ENCODE measurements at places on chromosomes 11 and 22.

DNA sequence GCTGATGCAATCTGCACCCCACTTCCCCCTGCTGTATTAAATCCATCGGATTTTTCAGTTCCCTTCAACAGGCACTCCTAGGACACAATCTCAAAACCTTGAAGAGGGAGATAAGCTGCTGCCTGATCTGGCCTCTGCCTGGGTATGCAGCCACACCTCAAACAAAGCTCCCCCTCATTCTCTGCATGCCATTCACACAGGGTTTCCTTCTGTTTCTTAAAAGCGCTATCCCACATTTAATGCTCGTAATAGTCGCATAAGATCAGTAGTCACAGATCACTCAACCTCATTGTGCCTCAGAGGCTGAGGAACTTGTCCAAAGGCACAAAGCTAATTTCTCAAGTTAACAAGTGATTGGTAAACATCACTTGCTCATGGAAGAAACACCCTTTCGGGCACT, 34.0 kb downstream of the UQCR10 start:
- DNase-seq, result no peak

DNA sequence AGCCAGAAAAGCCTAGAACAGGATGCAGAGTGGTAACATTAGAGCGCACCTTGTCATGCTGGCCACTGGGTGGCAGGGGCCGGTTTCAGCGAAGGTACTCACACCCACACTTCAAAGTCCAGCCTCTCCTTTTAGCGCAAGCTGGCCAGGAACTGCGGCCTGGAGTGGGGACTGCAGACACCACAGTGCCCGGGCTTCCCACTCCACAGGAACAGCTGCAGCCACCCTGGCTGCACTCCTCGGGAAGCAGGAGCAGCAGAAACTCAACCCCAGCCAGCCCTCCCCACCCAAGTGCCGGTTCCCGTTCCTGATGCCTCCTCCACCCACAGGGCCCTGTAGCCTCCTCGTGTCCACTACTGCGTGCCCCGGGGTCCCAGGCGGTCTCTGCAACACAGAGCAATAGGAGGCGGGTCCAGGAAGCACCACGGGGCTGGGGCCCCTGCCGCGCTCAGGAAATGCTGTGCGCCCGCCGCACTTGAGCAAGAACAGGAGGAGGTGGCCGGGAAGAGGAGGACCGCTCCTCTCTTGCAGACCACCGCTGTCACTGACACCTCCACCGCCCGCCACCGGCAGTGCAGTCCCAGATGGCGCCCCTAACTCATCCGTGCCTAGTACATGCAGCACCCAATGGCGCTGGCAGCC, 2.2 kb downstream of the RFPL2 start:
- DNase-seq, result no peak

GRCh38 chr22:37060801-37061610, 9.5 kb downstream of the KCTD17 start:
- no peak for DNase-seq

DNA sequence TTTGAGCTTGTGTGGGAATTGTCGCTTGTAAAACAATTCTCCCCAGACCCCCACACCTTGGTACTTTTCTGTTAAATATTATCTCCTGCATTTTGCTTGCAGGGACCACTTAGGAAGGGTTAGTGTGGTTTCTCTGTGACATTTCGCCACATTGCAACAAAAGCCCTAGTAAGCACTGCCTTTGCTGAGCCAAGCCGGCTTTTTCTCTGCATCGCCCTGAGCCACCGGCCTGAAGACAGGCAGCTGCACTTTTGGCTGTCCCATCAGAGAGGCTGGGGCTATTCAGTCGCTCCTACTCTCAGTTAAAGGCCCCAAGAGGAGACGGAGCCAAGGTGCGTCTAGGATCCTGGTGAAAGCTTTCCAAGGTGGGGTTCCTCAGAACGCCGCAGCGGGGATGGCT, 5.7 kb downstream of the MPPED1 start:
- DNase-seq, result no peak

- DNase-seq, result no peak
Observed at GRCh38 chr22:29310065-29310862, 3.8 kb downstream of the GAS2L1 start.

DNA sequence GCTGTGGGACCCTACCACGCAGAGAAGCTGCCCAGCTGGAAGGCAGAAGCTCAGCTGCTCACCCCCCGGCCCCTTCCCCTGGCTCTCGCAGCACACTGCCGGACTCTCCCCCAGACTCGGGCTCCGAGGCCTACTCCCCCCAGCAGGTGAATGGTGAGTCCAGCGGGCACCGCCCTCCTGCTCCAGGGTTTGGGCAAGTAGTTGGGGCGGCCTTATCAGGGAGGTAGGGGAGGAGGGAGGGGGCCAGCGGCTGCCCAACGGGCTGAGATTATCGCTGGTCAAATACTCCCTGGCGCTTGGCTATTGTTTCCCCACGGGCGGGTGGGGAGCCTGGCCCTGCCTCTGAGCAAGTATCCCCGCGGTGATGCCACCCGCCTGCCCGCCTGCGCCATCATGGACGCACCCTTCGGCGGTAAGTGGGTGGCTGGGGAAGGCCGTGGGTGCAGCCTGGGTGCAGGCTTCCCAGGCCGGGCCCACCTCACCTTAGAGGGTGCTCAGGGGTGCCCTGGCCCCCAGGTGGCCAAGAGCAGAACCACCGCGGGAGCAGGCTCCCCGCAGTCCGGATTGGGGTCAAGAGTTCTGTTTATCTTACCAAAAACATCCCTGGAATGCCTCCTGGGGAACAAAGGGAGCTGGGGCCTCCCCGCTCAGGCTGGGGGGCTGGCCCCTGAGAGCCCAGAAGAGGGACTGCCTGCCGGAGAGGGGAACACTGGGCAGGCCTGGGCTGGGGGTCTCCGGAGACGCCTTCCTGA, 16.9 kb downstream of the MYRF start:
- DNase-seq, result no peak

- no peak for DNase-seq
Observed at GRCh38 chr11:102253020-102253715, 64.1 kb upstream of the BIRC3 start.

DNA sequence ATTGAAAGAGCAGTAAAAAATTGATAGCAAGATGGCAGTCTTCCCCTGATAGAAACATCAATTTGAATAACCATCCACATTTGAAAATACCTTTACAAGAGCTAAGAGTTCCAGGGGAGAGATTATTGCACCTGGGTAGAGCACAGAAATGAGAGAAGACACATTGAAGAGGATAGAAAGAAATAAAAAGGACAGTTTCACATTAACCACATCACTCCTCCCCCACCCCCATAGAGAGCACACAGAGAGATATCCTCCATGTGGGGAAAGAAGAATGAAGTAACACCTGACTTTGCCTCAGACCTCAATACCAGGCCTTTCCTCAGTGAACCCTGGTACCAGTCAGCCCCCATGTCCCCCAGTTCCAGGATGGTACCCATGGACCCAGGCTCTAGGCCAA, 486.7 kb downstream of the FAM181B start:
- no peak for DNase-seq

- no peak for DNase-seq
Observed at GRCh38 chr11:104001561-104002056, 34.8 kb upstream of the DDI1 start.

DNA sequence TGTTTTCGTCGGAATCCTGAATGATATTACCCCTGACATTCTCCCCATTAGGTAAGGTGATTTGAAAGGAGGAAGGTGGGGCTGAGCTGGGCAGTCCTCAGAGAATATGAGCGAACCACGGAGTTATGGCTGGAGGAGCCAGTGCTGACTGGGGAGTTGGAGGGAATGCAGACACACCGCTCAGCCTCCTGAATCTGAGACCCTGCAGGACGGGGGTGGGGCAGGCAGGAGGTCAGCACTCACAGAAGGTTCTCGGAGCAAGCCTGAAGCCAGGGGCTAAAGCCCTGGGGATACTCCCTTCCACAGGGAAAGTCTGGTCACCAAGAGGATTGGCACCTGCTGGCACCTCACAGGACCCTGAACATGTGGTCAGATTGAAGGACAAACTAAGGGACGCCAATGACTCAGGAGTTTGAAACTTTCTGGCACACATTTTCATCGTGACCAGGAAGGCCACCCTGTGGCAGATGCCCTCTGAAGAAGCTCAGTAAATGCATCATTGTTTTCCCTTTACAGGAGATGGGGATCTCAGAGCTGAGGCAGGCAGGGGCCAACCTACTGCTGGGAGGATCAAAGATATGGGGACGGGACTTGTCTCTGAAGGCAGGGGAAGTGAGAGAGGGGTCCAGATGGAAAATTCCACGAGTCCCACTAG, 26.9 kb upstream of the FCHSD2 start:
- DNase-seq, result no peak

- DNase-seq, result no peak
Observed at GRCh38 chr11:17601676-17602075, 54.6 kb downstream of the OTOG start.

- DNase-seq, result no peak
Observed at GRCh38 chr11:63549411-63549810, 12.8 kb downstream of the PLAAT4 start.

DNA sequence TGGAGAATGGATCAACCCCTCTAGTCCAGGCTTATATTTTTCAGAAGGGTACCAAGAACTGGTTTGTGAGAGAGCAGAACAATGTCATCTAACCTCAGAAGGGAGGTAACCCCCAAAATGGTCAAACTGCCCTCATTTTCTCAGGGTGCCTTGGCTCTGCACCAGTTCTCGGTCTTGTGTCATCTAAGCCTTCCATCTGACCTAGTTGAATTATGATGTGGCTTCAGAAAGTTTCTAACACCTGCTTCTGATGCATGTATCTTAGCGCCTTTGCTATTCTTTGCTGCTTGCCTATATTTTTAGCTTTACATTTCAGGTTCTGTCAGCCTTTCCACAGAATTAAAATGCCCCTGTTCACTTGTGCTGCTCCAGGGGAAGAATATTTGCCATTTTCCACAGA, 91.7 kb upstream of the E2F8 start:
- DNase-seq, result no peak

- DNase-seq, result no peak
Observed at GRCh38 chr11:94864506-94865045, 96.4 kb downstream of the AMOTL1 start.

GRCh38 chr11:72381584-72382090, 52.7 kb downstream of the CLPB start:
- no peak for DNase-seq

DNA sequence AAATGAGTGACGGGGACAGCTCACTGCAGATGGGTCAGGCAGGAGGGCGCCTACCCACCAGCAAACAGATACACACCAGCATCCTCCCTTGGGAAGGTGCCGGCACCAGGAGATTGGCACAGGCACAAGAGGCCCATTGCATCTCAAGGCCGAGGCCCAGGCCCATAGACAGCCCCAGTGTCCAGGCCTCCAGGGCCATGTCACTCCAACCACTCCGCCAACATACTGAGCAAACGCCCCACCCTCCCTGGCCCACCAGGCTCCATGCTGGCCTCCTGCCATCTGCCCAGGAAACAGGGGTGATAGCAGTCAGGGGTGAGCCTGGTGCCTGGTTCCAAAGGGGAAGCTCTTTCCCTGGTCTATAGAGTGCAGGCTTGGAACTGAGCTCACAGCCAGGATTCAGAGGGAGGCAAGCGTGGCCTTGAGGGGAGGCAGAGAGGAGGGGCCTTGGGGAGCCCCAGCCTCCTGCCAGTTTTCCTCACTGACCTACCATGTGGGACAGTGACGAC, 34.7 kb downstream of the PISD start:
- no peak for DNase-seq

DNA sequence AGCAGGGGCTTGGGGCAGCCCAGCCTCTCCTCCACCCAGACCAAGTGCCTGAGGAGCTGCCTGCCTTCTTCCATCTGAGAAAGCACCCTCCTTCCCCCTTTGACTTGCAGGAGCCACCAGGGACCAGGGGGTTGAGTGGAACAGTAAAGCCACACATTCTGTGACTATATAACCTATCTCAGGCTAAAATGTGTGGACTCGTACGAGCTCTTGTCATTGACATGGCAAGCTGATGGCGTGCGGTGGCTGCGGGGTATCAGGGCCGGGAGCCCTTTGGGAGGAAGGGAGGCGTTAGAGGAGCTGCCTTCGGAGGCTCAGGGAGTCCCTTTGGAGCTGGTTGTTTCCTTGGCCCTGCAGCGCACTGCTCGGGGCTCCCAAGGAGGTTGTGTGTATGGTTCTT, 84.5 kb downstream of the CEP164 start:
- DNase-seq, result no peak

DNA sequence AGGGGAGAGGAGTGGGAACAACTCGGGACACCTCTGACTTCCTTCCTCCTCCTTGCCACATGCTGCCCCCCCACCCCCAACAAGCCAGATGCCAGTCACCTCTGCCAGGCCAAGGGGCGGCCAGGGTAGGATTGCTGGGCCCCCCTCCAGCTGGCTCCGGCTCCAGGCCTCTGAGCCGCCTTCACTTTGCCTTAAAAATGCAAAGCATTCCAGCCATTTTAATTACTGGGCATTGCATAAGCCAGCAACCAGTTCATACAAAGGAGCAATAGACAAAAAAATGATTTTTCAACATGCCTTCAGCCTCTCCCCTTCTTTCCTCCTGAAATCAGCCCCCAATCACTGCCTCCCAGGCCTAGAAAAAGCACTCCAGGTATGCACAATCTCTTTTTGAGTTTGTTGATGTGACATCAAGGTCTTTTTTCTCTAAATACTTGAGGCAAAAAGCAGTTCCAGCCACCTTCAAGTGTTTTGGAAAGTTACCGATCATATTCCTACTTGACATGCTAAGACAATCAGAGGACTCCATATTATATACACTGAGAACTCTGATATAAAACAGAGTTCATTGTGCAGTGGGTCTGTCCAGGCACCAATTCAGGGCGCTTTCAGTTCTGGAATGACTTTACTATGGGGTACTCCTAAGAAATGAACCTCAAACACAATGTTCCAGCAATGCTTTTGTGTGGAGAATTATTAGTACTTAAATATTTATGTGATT, 12.4 kb upstream of the TIMP3 start:
- no peak for DNase-seq

GRCh38 chr22:38296372-38296771, 20.9 kb downstream of the CSNK1E start:
- no peak for DNase-seq

GRCh38 chr11:31790649-31791048, 20.5 kb downstream of the PAX6 start:
- no peak for DNase-seq

- DNase-seq, result no peak
Observed at GRCh38 chr11:15757048-15757698, 599.2 kb downstream of the SOX6 start.
